GM23248 (cell line): ENCODE measurements at places on chromosomes 12 and 14. TPM values are rescaled to one million over a fixed set of nuclear protein-coding genes. Genes with fewer than 3 reads are reported as not detected.

DNA sequence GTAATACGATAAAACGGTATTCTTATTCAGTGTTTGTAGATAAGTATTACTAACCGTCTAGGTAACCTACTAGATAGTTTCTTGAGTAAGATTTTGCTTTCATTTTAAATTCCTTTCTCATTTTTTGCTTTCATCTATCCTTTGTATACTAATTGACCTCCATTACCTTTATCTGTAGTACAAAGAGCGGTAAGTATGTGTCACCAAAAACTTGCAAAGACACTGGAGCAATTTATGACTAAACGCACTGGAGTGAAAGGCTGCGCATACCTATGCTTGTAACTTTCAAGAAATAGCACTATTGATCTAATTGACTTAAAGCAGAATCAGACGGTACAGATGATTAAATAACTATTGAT lies 1.7 kb downstream of the ARHGAP5 start:
- no peaks in the 10 kb centered on the region for H3K27me3 ChIP-seq
- H3K36me3 ChIP-seq = no peaks in the 10 kb centered on the region
- DNase-seq = peak; percentile 36
- peaks cover 39% of the 10 kb centered on the region for H3K4me1 ChIP-seq

GRCh38 chr12:66708704-66709456 lies 30.0 kb upstream of the GRIP1 start:
- DNase-seq = peak; percentile 32
- no peaks in the 10 kb centered on the region for H3K4me1 ChIP-seq
- H3K4me3 ChIP-seq = no peak overlapping the region
- H3K27me3 ChIP-seq = peaks cover 1% of the 10 kb centered on the region

Gene CLEC9A
- not detected in 2 replicates for polyA plus RNA-seq

Gene CCND2
- polyA plus RNA-seq = 2.9 TPM in 2 replicates
